ENCODE measurements at places on chromosomes 3 and 15.
A peak's percentile ranks its signal among the peaks of the same experiment; 100 is the strongest.

DNA sequence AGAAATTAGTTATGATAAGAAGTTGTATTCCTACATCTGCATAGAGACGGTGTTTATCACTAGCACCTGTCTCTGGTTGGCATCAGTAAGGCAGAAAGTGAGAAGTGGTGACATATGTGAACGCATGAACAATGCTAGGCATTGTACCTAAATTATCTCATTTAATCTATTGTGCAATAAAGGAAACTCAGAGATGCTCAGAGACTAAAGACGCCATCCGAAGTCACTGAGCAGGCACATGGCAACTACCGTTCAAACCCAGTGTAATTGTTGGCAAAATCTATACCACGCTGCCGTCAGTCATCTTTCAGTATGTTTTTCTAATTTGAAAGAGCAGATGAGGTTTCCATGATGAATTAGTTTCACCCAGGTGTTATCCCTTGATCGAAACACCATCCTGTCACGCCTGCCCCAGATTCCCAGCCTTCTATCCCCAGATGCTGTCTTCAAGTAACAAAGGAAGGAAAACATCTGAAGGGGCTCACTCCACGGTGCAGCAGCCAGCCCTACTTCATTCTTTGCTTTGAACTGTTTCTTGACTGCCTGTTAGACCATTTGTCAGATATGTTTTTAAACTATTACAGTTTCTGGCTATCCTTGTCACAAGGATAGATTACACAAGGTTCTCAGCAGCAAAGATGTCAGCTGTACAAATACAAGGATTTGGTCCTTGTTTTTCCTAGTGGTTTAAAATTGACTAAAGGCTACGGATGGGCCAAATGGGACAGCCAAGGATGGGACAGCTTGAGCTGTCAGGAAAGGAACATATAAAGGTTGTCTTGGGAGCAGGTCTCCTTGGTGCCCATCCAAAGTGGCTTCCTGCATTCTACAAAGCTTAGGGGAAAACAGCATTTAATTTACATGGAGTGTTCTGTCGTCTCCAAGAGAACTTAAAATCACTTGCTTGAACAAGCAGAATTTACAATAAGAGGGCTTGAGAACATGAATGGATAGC, 99.1 kb downstream of the TMEM108 start:
- no peak for DNase-seq

- DNase-seq, result no peak
Measured at GRCh38 chr3:8246070-8246469, 255.6 kb upstream of the LMCD1 start.

DNA sequence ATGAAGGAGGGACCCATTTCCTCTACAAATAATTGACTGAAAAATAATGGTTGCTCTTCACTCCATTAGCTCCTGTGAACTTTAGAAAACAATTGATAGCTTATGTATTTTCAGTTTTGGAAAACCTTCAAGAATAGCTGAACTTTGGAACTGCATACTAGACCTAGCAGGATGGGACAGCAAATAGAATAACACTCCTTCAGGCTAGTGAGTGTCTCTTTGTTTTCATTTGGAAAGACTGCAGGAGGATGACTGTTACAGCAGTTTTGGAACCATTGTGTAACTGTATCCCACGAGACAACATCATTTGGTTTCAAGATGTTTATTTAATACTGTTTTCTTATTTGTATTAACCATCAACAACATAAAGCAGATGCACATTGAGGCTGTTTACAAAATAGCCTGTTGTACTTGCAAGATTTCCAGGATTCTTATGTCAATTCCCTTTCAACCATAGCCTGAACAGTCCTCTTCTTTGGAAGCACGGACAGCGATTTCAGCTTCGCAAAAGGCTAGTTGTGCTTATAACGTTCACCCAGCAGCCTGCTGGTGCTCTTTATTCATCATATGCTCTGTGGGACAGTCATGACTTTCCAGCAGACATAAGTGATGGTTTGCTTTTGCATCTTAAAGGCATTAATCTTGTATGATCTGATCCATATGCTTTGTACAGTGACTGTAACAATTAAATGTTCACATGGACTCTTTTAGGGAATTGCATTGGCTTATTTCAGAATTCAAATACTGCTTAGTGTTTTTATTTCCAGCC, 335.5 kb downstream of the IL5RA start:
- no peak for DNase-seq

DNA sequence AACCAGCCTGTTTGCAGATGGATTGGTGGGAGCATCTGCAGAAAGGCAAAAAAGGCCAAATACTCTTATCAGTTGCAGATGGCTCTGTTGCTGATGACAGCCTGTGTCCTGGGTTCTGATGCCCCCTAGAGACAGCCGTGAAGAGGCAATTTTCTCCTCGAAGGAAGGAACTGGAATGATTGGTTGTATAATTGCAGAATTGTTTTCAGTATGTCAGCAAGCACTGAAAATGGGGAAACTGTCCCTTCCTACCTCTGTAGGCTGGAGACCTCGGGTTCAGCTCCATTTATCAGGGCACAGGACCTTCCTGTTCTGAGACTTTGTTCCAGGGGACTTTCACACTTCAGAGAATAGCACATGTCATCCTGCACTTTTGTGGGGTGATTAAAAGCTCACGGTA, 103.0 kb downstream of the PGPEP1L start:
- no peak for DNase-seq

GRCh38 chr3:160981217-160981938, 123.8 kb downstream of the B3GALNT1 start:
- DNase-seq, result no peak

DNA sequence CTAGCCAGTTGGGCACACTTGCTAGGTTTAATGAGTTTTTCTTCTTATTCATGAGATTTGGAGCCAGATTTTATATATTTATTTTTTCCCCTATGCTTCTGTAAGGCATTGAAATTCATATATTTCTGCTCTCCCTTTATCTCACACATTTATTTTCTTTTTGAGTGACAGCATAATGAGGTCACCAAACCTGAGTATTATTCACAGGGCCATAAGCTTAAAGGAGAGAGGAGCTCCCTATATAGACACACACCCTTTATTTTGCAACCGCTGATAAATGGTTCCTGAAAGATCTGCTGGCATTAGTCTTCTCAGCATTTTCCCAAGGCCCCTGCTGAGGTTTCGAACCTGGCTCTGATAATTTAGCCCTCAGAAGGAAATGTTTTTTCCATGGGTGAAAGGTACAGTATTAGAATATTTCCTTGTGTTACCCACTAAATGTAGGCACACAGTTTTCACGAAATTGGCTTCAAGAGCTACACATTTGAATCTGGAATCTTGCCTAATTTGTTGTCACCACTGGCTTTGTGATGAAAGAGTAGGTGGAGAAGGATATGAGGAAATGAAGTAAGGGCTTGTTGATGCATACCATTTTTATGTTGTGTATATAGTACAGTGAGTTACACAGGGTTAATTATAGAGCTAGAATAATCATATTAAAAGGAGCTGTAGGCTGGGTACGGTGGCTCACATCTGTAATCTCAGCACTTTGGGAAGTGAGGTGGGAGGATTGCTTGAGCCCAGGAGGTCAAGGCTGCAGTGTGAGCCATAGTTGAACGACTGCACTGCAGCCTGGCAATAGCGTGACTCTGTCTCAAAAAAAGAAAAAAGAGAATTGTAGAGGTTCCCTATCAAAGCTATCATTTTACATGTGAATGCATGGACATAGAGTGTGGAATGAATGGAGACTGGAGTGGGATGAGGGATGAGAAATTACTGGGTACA, 6.5 kb downstream of the KLHL18 start:
- DNase-seq, result no peak

DNA sequence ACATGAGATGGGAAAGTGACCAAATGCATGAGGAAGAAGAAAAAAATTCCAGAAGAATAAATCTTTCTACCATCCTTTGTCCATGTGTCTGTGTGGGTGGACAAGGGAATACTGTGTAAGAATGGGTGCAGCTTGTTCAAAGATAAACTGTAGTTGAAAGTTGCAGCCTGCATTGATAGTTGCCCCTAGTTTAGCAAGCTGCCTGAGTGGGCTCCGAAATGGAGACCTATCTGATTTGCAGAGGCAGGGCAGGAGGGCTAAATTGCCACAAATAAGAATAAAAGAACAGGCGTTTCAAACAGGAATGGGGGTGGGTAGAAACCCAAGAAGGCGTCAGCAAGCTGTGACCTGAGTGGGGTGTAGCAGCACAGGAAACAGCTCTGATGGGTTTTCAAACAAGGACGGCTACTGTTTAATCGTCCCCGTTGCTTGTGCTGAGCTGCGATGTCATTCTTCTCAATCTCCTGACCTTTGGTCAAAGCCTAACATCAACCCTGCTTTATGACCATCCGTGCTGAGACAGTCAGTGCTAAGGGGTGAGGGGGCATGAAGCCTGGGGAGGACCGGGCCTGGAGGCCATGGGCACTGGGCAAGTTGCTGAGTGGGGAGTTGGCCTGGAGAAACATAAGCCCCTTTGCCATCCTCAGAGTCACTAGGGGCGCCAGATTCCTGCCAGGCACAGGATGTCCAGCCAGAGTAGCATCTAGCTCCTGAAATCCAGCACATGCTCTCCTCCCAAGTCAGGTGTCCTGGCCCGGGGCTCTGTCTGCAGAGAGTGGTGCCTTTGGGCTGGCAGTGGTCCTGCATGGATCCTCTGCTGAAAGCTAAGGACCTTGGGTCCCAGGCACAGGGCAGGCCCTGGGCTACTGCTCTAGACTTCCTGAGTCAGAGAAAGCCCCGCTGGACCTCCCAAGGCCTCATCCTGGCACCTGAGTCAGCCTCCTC, 19.2 kb upstream of the C15orf39 start:
- DNase-seq, result no peak

- peak; percentile 11 for DNase-seq
Measured at GRCh38 chr3:29144807-29145206, 136.1 kb upstream of the RBMS3 start.

- no peak for DNase-seq
Measured at GRCh38 chr3:186322761-186323160, 39.3 kb downstream of the DGKG start.

DNA sequence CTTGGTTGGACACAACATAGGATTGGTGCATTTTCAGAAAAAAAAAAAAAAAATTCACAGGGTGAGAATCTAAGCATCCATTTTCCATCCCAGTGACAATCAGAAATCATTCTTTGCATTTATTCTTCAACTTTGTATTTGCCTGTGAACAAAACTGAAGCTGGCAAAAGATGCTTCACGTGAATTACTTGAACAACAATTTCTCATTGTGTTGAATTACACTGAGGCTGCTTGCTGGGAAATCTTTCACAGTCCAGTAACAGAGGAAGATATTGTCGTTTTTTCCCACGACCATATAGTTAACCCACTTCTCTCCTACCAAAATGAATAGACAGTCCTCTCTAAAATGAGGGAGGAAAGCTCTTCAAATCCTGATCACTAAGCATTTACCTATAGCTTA, 4.3 kb upstream of the SLCO3A1 start:
- no peak for DNase-seq

DNA sequence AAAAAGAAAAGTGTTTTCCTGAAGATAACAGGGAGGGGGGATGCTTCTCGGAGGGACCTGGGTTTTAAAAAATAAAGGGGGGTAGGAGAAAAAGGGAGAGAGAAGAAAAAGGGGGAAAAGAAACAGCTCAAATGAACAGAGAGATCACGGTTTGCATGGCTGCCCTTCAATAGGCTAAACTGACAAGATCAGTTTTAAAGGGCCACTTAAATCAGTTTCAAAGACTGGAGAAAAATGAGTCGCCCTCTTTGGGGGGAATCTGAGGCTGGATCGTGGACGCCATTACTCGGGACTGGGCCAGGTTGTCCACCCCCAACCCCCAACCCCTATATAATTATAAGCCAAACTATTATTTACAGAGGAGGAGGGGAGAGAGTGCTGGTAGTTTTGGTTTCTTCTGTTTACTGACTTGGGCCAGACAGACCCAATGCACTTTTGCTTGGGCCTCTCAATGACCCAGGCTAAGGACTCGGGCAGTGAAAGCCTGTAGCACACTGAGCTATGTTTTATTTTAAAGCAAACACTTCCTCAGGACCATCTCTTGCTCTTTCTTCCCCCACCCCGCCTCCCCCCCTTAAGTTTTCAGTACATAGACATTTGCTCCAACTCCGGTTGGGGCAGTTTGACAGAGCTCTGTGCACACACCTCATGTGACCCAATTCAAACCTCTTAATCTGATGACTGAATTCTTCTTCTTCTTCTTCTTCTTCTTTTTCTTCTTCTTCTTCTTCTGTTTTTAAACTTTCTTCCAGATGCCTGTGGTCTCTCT, 6.3 kb downstream of the NR2F2 start:
- no peak for DNase-seq

All from BJ (cell line).